ENCODE measurements at places on chromosomes 4 and X.

DNA sequence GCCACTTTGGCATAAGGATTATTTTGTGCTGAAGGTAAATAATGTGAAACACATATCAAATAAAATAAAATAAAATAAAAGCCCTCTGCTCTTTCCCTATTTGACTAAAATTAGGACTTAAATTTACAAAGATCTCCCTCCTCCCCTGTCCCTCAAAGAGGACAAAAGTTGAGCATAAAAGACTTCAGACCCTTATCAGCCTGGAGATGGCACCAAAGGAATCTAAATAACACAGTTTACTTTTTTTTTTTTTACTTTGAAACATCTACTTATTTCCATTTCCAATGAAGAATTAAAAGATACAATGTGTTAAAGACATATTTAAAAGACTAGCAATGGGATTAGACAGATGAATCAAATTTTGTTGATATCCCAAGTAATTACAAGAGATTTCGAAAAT lies 89.7 kb downstream of the EPHA5 start:
- no peak for DNase-seq

DNA sequence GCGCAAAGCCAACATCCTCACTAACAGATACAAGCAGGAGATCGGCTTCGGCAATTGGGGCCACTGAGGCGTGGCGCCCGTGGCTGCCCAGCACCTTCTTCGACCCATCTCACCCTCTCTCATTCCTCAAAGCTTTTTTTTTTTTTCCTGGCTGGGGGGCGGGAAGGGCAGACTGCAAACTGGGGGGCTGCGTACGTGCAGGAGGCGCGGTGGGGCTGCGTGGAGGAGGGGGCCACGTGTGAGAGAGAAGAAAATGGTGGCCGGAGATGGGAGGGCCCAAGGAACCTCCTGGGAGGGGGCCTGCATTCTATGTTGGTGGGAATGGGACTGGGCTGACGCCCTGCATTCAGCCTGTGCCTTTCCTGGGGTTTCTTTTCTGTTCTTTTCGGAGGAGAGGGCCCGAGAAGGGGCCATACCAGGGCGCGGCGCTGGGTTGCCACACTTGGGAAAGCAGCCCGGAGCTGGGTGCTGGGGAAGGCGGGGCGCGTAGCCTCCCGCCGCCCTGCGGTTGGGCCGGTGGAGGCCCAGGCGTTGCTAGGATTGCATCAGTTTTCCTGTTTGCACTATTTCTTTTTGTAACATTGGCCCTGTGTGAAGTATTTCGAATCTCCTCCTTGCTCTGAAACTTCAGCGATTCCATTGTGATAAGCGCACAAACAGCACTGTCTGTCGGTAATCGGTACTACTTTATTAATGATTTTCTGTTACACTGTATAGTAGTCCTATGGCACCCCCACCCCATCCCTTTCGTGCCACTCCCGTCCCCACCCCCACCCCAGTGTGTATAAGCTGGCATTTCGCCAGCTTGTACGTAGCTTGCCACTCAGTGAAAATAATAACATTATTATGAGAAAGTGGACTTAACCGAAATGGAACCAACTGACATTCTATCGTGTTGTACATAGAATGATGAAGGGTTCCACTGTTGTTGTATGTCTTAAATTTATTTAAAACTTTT lies 4.5 kb downstream of the MID1IP1 start:
- peak; percentile 32 for DNase-seq

DNA sequence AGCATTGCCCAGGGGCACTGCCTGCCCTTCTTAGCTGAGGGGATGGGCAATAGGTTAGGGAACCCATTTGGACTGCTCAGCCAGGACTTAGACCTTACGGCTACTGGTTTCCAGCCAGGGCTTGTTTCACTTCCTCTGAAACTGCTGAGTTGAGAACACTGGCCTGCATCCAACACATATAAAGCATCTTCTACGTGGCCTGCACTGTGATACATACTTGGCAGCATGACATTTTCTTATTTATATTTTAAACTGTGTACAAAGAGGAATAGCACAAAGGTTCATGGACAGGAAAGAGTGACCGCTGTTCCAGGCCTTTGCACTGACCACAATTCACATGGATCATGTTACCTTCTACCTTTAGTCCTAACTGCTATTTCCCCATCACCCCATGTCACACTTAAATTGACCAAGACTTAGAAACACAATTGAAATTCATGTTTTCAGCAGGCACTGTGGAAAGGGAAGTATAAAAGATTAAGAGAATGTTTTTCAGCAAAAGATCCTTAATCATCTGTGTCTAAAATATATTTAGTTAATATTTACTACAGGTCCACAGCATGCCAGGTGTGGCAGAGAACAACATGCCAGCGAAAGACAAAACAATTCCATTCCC lies 43.7 kb downstream of the NLGN4X start:
- DNase-seq = peak; percentile 6

GRCh38 chrX:109360301-109360700 lies 121.6 kb downstream of the GUCY2F start:
- no peak for DNase-seq

DNA sequence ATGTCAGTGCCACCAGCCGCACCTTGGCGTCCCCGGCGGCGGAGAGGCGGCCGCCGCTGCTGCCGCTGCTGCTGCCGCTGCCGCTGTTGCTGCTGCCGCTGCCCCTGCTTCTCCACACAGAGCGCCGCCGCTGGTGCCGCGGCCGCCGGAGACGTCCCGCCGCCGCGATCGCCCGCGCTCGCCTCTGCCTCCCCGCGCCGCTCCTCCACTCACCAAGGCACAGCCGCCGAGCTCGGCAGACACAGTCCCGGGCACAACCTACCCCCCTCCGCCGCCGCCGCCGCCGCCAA lies at the start of gene PPP3CA:
PPP3CA (minus strand) TSS at position 260 of the 290 bp plus-strand sequence.
- DNase-seq = no peak

DNA sequence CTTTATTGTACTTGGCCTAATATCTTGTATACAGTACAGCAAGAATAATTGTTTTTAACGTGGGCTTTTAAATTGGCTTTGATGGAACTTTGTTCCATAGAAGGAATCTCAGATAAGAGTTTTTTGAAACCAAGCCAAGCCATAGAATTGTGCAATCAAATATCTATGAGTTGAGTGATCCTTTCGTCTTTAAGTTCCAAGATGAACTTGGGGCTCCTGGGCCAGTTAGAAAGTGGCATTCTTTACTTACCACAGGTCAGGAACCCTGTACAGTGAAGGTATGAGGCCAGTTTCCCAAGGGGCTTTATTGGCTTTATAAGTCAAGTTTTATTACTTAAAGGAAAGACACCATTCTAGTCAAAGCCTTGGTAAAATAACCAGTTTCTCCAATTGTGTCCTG lies 2104.2 kb downstream of the PCDH7 start:
- DNase-seq = no peak

DNA sequence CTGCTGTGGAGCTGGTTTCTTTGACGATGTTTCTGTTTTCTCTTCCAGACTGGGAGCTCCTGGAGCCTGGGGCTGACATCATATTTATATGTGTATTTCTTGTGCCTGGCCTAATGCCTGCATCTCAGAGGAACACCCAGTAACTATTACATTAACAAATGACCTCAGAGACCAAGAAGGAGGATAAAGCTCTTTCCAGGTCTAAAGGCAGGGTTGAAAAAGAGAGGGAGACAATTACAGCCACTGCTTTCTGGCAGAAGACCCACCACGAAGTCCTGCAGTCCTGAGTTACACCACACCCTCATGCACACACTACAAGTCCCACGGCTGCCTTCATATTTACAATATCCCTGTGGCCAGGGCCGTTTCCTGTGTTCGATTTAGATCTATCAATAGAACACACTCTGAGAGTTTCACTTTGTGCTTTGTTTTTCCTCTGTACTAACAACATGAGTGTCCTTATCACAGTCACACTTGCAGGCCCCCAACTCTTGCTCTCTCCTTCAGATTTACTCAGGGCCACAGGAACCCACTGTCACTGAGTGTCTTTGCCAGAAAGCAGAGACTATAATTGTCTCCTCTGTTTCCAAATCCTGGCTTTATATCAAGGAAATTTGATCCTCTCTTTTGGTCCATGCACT lies 535.5 kb downstream of the MID1IP1 start:
- peak; percentile 20 for DNase-seq

All from GM20000 (cell line).